ENCODE measurements at places on chromosomes 4 and X.

DNA sequence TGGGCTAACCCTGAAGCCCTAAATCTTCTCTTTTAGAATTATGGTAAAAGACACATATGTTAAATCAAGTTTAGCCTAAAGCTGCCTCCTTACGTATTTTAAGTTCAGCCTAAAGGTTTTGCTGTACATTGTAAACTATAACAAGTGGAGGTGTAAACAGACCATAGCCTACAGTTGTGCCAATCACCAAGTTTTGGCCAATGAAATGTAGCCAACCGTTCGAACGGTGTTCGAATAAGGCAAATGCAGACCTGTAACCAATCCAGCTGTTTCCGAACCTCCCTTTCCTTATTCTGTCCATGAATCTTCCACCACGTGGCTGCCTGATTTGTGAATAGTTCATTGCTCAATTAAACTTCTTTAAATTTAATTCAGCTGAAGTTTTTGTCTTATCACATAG lies 52.1 kb upstream of the TBC1D9 start:
- DNase-seq, result no peak

GRCh38 chrX:34300871-34301270 lies 168.8 kb upstream of the FAM47A start:
- DNase-seq, result peak; percentile 15

- DNase-seq, result no peak
Measured at GRCh38 chr4:104494822-104495559, at the start of gene CXXC4. Gene CXXC4 (minus strand): TSS chr4:104494894. CDS start chr4:104491802, 3,092 bp downstream.

DNA sequence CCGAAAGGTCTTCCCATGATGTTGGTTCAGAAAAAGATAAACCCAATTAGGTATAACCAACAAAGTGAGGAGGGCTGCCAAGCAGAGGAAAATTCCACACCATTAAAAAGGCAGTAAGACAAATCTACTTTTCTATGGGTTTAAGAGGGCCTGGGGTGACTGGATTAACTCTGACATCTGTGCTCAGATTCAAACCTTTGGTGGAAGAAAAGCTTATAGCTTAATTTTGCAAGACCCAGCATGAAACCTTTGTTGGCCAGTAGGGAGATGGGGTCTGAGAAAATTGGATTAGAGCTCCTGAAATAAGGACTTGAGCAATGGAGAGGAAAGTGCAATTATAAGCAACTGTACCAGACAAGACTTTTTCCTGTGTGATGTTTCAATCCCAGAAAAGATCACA lies 104.2 kb downstream of the KDR start:
- DNase-seq, result no peak

DNA sequence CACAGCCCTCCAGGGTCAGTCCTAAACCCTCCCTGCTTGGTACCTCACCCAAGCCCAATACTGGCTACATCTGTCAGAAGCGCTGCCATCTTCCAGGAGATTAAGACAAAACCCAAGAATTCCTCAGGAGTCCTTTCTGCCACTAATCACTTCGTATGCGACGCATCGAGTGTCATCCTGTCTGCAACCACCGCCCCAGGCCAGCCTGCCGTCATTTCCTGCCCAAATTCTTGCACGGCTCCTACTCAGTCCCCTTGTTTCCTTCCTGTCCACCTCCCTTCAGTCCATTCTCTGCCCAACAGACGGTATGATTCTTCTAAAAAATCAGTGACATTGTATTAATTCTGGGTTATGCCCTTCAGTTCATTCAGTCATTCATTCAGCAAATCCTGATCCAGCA lies 113.6 kb downstream of the NFKB1 start:
- no peak for DNase-seq

GRCh38 chr4:82261084-82261483 lies 112.7 kb downstream of the HNRNPD start:
- peak; percentile 20 for DNase-seq

DNA sequence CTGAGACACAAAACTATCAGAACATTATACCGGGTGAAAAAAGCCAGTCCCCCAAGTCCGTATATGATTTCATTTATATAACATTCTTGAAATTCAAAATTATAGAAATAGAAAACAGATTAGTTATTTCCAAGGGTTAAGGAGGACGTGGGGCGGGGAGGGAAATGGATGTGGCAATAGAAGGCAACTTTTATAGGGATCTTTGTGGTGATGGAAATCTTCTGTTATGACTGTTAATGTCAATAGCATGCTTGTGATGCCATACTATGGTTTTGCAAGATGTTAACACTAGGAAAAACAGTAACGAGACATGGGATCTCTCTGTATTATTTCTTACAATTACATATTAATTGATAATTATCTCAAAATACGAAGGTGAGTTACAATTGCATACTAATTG lies 96.4 kb downstream of the LNX1 start:
- no peak for DNase-seq

- DNase-seq, result no peak
Measured at GRCh38 chr4:100983426-100983825, 363.9 kb downstream of the PPP3CA start.

DNA sequence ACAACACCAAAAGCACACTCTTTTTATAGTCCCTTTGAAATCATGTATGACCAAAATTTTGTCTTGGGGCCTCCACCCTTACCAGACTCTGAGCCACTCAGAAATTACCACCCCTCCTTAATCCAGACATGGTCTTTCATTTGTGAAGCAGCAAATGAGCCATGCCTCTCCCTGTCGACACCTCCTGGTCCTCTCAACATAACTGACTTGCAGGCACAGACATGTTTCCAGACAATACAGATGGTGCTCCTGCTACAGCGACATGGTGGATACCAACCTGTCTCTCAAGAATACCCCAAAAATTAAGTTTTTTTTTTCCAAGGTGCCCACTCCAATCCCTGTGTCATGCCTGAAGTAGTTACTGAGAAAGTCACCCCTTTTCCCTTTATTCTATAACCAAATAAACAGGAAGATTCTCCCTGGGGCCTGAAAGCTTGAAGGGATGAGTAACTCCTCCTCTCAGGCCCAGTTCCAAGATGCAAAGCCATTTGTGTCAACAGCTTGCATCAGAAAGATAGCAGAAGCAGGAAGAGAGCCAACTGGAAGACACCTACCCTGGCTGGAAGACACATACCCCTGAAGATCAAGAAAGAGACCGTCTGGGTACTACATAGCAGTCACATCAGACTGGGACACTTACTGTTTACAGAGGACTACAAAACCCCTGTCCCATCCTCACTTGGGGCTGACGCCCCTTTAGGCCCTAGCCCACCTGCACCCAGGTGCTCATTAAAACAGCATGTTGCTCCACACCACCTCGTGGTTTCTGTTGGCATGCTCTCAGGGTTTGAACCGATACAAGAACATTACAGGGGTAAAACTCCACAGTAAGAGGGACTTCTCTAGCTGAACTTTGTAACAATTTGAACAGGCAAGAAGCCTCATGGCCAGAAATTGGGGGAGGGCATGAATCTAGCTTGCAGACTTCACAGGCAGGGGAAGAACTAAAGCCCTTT lies 5.5 kb upstream of the UGT2B17 start:
- DNase-seq, result no peak

- no peak for DNase-seq
Measured at GRCh38 chr4:22850630-22851029, 157.9 kb downstream of the GBA3 start.

DNA sequence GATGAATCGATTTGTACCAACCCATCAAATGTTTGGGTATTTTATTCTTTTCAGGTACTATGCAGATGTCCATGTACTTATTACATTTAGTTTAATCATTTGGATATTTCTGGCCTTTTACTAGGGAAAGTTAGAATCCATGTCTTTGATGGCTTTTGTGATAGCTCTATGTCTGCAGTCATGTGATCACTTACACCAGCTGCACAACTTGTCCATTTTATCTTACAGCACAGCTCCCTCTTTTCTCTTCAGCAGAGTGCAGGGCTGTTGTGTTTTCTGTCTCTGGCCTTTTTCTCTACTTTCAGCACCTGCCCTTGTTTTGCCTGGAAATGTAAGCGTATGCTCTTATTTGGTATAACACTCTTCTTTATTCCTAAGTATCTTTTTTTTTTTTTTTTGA lies 30.6 kb downstream of the WWC2 start:
- no peak for DNase-seq

DNA sequence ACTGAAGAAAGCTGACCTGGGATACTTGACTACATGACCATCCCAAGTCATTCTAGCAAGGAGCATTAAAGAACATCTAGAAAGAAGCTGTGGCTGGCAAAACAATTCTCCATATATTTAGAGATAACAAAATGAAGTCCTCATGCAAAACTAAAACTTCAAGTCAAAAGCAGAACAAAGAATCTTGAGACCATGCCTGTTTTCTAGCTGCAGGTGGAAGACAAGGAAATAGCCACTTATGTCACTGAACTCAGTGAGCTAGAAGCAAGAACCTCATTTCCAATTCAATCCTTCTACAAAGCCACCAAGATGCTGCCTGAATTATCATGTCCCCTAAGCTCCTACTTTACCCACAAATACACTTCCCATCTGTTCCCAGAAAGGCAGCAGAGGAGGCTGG lies 13.8 kb downstream of the USP46 start:
- no peak for DNase-seq

GRCh38 chr4:8470451-8471024 lies 30.0 kb downstream of the TRMT44 start:
- DNase-seq, result no peak
